Stimulated activated CD4-positive, alpha-beta T cell treated with anti-CD3 and anti-CD28 coated beads, Interleukin-2, amount 100 ng/mL, for 24 hours (primary cell): ENCODE measurements at places on chromosomes 2 and 18.

- DNase-seq, result no peak
Measured at GRCh38 chr2:199308567-199308966, 149.2 kb downstream of the SATB2 start.

DNA sequence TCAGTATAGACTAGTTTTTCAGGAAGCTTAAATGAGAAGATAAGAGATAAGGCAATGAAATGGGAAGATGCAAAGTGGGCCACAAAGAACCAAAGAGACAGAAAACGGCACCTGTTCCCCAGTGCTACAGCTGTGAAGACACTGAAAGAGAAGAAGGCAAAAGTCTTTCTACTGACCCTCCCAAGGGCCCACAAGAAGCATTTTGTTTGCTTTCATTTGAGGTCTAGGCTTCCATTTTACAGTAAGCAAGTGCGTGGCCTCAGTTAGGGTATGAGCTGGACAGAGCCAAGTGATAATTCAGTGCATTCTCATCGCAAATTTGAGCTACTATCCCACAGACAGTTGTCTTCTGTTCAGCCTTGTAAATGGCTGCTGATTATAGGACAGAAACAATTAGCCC is 53.4 kb upstream of the STK17B start:
- DNase-seq, result no peak

GRCh38 chr2:127884436-127884835 is 1.3 kb downstream of the AMMECR1L start:
- no peak for DNase-seq

DNA sequence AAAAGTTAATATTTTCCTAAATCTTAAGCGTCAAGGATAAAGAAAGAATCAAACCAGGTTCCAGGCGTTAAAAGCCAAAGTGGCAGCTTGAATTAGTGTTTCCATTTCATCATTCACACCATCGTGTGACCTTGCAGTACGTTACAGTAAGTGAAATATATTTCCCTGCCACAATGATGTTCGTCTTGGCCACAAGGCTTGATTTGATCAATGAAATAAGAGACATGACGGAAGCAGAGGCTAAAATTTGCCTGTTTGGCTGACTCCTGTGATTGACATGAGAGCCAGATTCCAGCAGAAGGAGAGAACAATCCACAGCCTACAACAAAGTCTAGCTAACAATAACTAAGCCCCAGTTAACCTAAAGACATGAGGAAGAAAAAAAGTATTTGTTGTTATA is 62.0 kb downstream of the ASXL2 start:
- DNase-seq, result no peak

DNA sequence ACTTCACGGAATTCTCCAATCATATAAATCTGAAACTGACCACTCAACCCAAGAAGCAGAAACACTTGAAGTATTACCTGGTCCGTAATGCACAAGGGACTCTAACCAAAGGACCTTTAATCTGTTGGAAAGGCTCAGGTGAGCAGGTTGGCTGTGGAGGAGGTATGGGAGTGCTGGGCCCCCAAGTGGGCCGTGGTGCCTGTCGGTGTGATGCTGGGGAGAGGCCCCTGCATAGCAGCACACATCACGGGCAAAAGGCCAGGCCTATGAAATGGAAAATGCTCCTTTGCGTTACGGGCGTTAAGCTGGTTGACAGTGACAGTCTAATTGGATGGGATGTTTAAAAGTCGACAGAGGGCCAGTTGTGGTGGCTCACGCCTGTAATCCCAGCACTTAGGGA is 42.6 kb downstream of the GREB1 start:
- no peak for DNase-seq

DNA sequence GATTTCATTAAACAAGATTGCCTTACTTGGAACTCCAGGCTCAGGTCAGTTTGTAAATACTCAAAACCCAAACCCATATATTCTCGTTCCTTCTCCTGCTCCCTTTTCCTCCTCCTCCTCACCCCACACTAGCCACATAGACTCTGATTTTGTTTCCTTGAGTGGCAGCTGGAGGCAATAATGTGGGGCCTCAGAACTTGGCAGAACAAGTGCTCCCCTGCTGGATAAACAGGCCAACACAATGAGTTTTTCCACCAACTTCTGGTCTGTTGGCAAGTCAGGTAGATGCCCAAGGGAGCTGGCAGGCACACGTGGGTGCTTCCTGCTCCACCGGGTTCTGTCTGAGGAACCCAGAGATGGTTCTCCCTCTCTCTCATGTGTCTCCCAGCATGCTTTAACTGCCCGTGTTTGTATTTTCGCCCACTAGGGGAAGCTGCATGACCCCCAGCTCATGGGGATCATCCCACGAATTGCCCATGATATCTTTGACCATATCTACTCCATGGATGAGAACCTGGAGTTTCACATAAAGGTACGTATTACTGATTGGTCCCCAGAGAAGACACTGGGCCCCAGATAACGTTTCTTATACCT is 61.9 kb downstream of the KIF5C start:
- DNase-seq, result no peak

- no peak for DNase-seq
Measured at GRCh38 chr2:171553858-171554257, 31.6 kb downstream of the CYBRD1 start.

- DNase-seq, result no peak
Measured at GRCh38 chr2:26537069-26537825, 59.3 kb upstream of the OTOF start.

- no peak for DNase-seq
Measured at GRCh38 chr2:26333293-26333692, 12.7 kb upstream of the SELENOI start.

DNA sequence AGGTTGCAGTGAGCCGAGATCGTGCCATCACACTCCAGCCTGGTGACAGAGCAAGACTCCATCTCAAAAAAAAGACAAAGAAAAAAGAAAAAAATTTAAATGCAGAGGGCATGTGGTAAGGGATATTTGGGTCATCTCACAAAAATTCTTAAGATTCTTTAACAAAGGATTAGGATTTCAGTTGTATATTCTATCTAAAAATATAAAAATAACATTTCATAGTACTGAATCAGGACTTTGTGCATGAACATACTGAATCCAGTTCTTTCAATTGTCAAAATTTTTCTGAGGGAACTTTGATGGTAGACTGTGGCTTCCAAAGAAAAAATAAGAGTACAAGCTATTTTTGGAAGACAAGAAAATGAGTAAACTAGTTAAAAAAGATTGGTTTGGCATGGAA is 6.5 kb upstream of the PPP3R1 start:
- DNase-seq, result no peak

DNA sequence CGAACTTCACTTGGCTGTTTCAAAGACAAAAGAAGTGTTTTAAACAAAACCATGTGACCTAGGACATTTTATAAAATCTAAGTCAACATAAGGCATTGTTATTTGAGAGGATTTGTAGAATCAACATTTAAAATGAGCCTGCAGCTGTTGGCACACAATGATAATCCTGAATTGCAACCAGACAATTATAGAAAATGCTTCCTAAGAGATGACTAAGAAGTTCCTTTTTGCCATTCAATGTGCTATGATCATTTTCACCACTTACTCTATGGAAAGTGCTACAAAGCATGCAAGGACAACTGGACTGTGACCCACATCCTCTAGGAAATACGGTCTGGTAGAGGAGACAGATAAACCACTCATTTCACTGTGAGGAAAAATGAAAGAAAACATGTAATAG is 246.4 kb downstream of the CDH20 start:
- no peak for DNase-seq

DNA sequence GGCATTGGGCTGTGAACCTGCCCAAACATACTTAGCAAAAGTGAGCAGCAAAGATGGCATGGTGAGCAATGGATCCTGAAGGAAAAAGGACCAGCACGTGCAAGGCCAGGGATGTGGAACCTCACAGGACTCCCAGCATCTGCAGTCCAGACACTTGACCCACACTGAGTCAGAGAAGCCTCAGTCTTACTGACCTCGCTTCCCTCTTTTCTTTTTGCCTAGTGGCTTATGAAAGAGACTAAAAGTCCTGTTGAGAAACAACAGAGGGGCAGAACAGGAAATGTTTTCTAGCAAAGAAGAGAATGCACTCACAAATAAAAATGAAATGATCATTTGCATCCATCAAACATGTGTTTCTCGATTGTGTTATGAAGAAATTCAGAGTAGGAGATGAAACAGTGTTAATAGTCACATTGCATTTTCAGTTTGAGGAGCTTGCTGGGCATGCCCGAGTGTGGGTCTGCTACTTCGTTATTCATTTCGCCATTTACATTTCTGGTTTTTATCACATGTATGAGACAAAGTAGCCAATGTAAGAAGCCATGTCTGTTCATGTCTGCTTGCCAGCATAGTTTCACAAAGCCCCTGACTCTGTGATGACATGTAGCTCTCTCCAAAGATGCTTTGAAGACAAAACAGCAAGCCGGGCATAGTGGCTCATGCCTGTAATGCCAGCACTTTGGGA is 118.4 kb downstream of the INO80D start:
- no peak for DNase-seq

DNA sequence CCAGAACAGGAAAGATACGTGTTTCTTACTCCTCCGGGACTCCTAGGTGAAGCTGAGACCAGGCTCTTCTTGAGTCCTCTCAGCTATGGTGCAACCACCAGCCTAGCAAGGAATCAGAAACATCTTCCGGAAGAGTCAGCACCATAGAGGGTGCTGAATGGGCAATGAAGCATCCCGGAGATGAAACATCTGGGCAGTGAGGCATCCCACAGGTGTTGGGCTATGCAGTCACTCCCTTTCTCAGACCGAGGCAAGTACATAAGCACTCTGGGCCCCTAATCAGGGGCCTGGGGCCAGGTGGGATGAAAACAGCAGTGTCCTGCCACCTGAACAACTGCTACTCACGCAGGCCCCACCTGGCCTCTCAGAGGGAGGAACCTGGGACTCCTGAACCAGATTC is 1.4 kb upstream of the CAPN10 start:
- no peak for DNase-seq
